ENCODE measurements at places on chromosomes 2 and 18.

DNA sequence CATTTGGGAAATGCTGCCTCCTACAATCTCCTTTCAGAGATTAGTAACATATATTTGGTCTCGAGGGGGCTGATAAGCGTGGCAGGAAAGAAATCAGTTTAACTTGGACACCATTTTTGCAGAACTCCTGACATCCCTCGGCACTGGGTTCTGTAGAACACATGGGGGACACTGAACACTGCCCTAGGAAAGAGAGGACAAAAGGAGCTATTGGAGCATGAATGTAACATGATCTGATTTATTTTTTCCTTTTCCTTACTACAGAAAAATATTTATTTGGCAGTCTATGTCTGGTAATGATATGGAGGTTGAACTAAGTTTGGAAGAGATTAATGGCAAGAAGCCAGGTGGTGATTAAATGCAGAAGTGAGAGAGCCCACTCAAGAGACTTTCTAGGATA is 153.8 kb downstream of the AFF3 start:
- DNase-seq = no peak

- DNase-seq = no peak
Observed at GRCh38 chr2:231397011-231397927, 1.8 kb downstream of the B3GNT7 start.

- no peak for DNase-seq
Observed at GRCh38 chr2:607709-608108, 69.5 kb downstream of the TMEM18 start.

DNA sequence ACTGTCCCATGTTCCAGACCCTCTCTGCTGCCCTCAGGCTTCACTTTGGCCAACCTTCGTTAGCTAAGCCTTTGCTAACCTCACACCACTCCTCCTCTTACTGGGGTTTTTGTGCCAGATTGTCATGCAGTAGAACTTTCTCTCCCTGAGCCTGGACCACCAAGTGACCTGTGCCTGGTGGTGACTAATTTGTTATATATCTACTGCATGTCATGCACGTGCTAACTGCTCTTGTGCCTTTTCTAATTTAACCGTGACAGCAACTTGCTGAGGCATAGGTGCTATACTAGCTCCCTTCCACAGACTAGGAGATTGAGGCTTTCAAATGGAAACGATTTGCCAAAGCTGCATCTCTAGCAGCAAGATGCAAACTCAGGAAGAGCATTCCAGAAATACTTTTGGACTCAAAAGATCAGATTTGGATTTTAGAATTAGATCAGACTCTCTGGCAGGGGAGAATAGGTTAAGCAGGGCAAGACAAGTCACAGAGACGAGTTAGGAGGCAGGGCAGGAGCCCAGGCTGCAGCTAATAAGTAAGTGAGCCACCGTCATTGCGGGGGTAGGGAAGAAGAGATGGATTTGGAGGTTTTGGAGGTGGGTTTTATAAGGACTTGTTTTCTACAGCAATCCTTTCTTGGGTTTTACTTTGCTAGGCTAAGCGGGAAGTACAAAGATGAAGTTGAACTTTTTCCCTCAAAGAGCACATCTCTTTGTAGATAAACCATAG is 1.8 kb downstream of the PPP1R7 start:
- no peak for DNase-seq

- no peak for DNase-seq
Observed at GRCh38 chr2:39688181-39688580, 22.5 kb downstream of the TMEM178A start.

DNA sequence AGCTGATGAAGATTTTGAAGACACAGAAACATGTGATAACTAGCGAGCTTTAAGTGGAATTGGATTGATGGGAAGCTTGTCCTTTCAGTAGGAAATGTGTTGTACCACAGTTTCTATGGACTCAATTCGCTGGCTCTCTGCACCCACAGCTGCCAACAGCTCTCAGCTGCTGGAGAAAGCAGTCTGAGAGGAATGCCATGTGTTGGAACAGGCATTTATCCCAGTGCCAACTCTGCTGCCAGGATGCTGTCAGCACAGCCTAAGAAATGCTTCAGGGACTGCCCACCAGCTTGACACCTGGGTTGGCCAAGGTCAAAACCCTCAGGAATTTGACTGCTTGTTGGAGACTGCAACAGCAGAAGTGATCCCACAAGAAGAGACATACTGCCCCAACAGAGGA is 193.0 kb upstream of the THSD7B start:
- no peak for DNase-seq

- no peak for DNase-seq
Observed at GRCh38 chr2:185644828-185645227, 93.8 kb upstream of the FSIP2 start.

GRCh38 chr2:158990397-158991214 is 22.2 kb downstream of the TANC1 start:
- DNase-seq = no peak

- DNase-seq = no peak
Observed at GRCh38 chr18:11741505-11742145, 52.6 kb downstream of the GNAL start.

DNA sequence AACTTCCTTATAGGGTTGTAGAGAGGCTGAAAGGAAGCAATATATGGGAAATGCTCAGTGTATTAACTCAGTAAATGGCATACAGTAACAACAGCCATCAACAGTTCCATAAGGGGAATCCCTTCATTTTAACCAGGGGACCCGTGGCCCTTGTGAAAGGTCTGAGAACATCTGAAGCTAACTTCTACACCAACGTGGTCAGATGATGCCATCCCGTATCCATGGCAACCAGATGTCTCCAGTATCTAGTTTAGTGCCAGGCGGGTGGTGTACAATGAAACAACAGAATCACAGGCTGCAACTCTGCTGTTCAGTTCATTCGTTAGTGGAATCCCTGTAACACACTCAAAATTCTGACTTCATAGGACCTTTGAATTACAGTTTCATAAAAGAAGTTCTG is 162.3 kb downstream of the TGIF1 start:
- DNase-seq = no peak

DNA sequence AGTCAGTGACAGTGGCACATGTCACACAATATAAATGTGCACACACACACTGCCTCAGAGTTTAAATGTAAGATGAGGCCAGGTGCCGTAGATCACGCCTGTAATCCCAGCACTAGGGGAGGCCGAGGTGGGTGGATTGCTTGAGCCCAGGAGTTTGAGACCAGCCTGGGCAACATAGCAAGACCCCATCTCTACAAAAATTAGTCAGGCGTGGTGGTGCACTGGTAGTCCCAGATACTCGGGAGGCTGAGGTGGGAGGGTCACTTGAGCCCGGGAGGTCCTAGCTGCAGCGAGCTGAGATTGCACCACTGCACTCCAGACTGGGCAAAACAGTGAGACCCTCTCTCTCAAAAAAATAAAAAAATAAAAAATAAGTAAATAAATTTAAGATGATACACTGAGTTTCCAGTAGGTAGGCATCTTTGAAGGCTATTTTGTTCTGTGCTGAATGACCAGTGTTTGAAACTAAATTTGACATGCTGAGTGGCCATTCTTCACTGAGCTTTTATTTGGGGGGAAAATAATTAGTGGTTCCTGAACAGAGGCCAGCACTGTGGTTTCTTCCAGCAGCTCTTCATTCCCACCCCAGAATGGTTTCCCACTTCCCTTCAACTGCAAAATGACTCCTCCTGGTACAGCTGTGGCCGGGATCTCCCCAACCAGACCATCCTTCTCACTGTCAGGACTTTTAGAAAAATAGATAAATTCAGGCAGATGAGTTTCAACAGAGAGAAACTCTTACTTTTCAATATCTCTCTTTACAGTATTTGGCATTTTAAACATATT is 44.9 kb downstream of the PSMG2 start:
- DNase-seq = no peak

All from GM18507 (cell line).